NCI-H1436 treated with DMSO at 0.1 percent for 48 hours (cell line): ENCODE measurements at places on chromosomes 11 and 22.

DNA sequence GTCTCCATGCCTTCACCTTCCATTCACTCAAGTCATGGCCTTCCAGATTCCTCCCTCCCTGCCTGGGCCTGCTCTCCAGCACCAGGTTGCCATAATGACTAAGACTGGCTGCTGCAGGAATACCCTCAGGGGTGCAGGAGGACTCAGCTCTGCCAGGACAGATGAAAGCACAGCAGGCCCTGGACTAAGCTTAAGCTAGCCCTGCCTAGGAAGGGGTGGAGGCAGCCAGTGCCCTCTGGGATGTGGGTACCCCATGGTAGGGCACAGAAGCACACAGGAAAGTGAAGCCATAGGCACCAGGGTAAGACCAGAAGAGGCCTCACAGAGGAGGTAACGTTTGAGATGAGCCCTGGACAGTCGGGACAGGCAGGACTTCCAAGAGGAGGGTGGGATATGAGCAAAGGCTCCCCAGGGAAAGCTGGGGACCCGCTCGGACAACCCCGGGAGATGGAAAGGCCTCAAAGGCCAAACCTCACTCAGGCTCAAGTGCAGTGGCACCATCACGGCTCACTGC lies 3.0 kb upstream of the RIN1 start:
- no peak for DNase-seq

GRCh38 chr11:5923427-5923776 lies 18.6 kb upstream of the OR56A3 start:
- DNase-seq: no peak

DNA sequence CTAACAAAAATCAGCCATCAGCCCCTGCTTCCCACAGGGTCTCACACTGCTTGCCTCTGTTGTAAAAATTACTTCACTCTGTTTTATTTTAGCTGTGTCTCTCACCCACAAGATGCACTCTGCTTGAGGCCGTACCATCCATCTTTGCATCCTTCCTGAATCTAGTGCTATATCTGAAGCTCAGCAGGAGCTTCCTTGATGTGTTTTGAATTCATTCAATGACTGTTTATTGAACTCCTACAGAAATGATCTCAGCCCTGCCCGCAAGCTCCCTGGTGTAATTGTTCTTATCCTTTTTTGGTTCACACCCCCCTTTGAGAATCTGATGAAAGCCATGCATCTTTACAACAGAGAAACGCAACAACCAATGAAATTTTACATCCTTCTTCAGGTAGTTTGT lies 310.2 kb upstream of the ZC3H12C start:
- DNase-seq: no peak

DNA sequence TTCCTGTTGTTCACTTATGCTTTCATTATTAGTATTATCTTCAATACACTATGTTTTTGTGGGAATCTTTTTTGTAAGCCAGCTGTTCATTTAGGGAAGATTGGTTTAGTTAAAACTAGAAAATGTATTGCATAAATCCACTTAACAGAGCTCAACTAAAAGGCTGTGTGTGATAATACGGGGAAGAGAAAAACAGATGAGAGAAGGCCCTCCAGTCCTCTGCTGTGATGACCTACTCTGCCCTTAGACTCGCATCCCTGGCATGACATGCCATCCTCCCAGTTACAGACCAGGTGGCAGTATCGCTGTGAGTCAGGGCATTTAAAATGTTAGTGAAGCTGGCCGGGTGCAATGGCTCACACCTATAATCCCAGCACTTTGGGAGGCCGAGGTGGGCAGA lies 173.4 kb upstream of the TTC12 start:
- no peak for DNase-seq

DNA sequence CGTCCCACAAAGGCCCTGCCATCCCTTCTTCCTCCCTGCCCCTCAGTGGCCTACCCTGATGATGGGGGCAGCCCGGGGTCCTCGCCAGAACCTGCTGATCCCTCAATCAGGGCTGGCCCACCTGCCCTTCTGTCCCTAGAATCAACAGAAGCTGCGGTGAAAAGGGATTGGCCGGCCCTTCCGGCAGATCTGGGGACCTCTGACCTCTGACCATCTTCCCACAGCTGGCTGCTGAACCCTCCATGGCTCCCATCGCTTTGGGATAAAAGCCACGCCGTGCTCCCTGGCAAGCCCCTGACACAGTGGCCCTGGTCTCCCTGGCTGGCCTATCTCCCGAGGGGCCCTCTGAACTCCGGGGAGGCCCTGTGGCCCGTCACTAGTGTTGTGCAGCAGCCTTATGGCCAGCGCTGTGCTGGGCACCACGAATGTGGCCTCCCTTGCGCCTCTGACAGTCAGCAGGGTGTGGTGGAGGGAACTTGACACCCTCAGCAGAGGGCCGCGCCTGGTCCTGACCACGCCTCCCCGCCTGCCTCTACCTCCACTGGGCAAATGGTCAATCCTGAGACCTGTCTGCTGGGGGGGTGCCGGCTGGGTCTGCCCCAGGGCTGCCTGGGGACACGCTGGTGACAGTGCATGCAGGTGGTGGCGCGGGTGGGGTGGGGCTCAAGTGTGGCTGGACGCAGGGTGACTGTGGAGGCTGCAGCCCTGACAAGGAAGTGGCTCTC lies 58.0 kb upstream of the TTLL12 start:
- DNase-seq: no peak

- DNase-seq: no peak
Measured at GRCh38 chr11:88552379-88553062, 215.0 kb upstream of the CTSC start.

- DNase-seq: no peak
Measured at GRCh38 chr11:124071623-124071948, 30.5 kb upstream of the OR10G7 start.

DNA sequence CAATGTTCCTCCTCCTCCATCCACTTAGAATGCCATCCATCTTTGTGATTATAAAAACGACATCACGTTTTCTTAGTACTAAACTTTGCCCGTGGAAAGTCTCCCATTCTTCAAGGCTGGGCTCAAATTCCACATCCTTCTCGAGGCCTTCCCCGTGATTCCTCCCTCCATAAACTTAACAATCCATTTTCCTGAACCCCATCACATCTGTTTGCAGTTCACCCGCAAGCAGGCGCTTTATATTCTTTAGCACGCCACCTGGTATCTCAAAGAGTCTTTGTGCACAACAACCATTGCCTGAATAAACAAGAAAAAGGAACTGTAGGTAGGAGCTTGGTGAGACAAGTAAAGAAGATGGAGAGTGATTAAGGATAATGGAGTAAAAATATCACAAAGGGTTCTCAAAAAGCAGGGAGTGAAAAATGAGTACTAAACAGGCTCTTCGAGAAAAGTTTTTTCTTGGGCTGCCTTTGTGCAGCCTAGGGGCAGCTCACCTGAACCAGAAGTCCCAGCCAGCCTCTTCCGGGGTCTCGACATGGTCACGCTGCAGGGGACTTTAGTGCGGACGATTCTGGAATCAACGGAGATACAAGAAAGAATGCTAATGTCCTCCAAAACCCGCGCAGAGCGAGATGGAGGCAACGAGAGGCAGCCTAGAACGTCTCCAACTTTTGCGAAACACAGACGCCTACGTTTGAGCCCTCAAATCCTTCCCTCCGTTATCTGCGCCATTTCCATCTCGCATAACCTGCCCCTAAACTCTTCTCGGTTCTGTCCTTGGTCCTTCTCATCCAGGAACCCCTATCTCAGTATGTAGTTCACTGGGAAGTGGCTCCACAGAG lies 585 bp downstream of the THYN1 start:
- no peak for DNase-seq

- no peak for DNase-seq
Measured at GRCh38 chr11:112504056-112504455, 243.4 kb upstream of the PLET1 start.

DNA sequence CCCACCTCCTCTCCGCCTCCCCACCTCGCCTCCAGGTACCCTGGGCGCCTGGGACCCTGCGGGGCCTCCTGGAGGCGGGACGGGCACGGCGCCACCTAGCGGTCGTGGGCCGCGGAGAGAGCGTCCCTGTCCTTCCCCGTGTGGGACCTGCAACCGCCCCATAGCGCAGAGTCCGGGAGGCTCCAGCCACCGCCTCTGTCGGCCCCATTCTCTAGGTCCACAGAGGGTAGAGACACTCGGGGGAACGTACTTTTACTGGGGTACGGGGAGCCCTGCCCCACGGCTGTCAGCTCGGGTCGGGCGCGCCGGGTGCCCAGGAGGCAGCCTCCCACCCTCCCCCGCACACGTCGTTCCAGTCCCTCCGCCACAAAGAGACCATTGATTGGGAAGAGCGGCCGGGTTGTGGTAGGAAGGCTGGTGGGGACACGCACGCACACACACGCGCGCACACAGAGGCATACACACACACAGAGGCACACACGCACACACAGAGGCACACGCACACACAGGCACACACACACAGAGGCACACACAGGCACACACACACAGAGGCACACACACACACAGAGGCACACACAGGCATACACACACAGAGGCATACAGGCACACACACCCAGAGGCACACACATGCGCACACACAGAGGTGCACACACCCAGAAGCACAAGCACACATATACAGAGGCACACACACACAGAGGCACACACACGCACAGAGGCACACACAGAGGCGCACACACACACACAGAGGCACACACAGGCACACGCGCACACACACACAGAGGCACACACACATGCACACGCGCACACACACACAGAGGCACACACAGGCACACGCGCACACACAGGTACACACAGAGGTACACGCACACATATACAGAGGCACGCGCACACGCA lies 12.6 kb upstream of the NECTIN1 start:
- DNase-seq: no peak

- no peak for DNase-seq
Measured at GRCh38 chr11:94638301-94638901, 71.2 kb downstream of the PIWIL4 start.

DNA sequence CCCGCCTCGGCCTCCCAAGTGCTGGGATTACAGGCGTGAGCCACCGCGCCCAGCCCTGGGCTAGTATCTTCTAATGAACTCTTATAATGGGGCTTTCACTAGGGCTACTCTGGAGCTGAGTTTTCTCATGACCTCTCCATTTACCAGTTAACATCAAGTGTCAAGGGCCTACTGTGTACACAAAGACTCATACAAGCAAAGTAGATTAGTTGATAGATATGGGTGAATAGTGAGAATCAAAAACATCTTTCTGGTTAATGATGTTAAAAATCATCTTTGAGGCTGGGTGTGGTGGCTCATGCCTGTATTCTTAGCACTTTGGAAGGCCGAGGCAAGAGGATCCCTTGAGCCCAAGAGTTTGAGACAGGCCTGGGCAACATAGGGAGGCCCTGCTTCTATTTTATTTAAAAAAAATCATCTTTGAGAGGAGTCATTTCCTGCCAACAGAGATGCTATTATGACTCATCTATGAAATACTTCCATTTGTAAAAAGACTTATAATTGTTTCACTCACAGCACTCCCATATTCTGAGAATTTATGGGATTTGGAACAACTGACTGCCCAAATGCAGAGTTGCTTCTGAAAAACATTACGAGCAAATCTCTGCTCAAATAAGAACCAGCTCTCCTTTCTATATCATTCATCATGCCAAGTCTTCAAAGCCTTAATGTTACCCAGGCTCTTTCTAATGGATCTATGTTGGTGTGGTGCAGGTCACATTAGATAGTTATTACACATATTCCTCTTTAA lies 57.0 kb downstream of the GDPD4 start:
- no peak for DNase-seq

DNA sequence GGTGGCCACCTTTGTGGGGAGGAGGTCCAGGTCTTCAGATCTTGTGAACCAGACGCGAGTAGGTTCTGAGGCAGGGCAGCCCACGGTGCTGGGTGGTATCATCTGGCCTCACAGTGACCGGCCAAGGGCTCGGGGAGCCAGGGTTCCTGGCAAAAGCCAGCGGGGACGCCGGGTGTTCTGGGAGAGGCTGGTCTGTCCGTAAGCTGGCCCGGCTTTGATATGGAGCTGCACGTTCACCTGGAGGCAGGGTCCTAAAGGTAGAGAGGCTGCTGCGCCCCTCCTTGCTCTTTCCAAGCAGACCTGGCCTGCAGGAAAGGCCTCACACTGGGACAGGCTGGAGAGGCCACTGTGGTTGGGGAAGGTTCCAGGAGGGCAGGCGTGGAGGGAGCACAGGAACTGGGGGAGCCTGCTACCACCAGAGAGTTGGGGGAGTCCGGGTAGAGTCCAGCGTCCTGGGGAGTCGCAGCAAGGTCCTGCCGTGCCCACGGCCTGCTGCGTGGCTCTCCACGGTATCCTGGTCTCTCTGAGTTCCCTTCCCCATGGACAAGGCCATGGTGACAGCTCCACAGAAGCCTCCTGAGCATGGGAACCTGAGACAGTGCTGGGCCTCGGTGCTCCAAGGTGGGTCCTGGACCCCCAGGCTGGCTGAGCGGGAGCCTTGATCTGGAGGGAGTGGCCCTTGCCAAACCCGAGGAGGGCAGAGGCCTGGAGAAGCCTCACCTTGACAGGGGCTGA lies 452.4 kb upstream of the B3GAT1 start:
- no peak for DNase-seq

- DNase-seq: no peak
Measured at GRCh38 chr11:970319-970871, 44.7 kb downstream of the AP2A2 start.

DNA sequence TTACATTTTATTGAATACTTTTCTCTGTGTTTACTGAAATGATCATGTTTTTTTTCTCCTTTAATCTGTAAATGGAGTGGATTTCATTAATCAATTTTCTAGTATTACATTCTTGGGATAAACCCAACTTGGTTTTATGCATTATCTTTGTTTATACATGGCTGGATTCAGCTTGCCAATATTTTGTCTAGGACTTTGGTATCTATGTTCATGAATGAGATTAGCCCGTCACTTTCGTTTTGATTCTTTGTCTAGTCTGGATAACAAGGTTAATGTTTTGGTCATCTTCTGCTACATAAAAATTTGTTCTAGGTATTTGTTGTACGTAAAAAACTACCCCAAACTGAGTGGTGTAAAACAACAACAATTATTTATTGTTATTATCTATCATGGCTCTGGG lies 127.9 kb upstream of the PAX6 start:
- no peak for DNase-seq

- no peak for DNase-seq
Measured at GRCh38 chr11:70472240-70472639, 73.9 kb downstream of the CTTN start.

DNA sequence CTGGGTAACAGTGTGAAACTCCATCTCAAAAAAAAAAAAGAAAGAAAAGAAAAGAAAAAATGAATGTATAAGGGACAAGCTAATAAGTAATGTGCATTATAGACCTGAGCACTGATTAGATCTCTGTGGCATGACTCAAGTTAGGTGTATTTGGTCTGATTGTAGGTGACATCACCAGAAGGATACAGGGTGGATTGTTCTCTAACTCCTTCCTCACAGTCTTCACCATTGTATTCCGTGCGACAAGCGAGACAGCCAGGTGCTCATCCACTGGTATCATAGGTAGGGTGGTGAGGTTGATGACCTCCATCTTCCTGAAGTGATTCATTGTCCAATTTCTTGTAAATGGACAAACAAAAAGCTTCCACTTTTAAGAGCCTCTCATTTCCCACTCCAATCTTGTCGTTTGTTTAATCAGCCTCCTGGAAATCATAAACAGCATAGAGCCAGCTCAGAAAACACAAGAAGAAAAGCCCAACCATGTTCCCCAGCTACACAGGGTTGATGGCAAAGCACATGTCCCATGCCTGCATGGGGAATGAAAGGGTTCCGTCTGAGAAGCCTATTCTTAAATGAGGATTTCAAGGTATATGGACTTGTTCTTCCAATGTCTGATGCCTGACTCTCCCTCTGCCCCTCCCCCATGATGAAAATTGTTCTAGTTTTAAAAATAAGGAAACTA lies 6.2 kb downstream of the FAM227A start:
- DNase-seq: no peak

- no peak for DNase-seq
Measured at GRCh38 chr11:13966013-13966412, 3.5 kb downstream of the SPON1 start.

GRCh38 chr11:132763503-132763902 lies 768.8 kb downstream of the OPCML start:
- DNase-seq: no peak
